ENCODE measurements at places on chromosomes 7 and 10. TPM values are rescaled to one million over a fixed set of nuclear protein-coding genes. Genes with fewer than 3 reads are reported as not detected.

The LLCFC1 gene
- total RNA-seq, result not detected

The ZEB1 gene
- total RNA-seq, result 9.4 TPM

The TAS2R41 gene
- total RNA-seq, result 0.10 TPM

The AGR2 gene
- not detected for total RNA-seq

The OPN4 gene
- not detected for total RNA-seq

The ASB15 gene
- not detected for total RNA-seq

The PAXIP1 gene
- total RNA-seq, result 19.0 TPM

The ASIC3 gene
- total RNA-seq, result 1.6 TPM

The MYO3A gene
- total RNA-seq, result 4.8 TPM

GRCh38 chr7:8060241-8060640 lies 91.6 kb downstream of the GLCCI1 start:
- no peak for DNase-seq

DNA sequence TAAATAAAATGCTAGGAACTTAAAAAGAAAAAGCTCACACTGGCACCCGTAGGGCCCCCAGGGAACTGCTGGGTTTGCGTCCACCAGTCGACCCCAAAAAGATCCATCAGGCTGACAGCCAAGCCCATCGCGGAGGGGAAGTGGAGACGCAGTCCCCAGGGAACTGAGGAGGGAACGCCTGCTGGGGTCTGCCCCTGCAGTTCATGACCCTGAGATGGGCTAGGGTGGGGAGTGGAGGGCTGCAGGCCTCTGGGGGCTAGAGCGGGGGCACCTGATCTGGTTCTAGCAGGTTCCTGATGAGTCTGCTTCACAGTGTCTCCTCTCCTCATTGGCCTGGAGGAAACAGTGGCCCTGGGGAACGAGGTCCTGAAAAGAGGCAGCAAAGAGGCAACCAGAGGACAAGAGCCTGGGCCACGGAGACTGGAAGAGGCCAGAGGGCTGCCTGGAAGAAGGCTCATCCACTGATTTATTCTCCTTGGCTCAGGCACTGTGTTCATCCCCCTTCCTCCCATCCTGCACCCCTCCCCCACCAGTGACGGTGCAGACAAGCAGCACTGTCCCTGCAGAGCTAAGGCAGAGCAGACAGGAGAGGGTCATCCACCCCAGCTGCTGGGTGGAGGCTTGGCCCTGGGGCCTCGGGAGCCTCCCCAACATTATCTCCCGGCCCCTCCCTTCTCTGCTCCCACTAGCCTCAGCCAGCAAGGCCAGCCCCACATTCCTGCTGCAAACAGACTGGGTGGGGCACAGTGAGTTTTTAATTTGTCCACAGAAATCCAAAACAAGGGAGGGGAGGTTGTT lies 24.7 kb upstream of the HSPA12A start:
- DNase-seq, result peak; percentile 70

GRCh38 chr10:128258421-128258976 lies 132.3 kb upstream of the MKI67 start:
- DNase-seq, result no peak

DNA sequence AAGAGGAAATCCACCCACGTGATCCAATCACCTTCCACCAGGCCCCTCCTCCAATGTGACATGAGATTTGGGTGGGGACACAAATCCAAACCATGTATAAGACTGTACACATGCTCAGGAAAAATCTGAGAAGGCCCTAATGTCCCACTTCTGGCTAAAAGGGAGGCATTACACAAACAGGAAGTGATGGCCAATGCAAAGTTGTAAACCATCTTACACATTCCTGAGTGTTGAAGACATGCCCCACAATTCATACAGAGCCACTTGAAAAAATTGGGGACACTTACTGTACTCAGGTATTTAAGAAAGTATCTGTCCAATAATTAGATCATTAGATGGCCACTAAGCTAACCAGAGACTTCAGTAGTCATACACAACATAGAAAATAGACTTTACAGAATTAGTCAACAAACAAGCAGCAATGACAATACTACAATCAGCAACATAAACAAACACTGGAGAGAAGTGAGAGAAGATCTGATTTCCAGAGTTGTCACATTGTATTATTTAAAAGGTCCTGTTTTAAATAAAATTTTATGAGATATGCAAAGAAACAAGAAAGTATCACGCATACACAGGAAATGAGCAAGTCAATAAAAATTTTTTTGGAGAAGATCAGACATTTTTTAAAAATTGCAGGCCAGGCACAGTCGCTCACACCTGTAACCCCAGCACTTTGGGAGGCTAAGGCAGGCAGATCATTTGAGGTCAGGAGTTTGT lies 143.3 kb downstream of the DGKI start:
- no peak for DNase-seq

DNA sequence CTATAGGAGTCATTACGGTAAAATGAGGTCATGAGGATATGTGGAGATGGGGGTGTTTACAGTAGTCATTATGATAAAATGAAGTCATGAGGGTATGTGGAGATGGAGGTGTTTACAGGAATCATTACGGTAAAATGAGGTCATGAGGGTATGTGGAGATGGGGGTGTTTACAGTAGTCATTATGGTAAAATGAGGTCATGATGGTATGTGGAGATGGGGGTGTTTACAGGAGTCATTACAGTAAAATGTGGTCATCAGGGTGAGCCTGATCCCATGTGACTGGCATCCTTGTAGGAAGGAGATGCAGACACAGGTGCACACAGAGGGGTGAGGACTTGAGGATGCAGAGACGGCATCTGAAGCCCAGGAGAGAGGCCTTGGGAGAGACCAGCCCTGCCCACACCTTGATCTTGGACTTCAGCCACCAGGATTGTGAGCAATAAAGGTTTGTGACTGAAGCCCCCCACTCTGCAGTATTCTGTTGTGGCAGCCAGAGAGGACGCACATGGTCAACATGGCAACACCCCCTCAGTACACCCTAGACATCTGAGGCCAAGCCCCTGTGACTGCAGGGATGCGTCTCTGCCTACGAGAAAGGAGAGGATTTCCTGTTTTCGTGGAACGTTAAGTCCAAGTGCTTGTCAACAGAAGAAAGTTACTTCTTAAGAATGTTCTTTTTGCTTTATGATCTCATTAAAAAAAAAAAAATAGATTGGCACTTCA lies 544.4 kb downstream of the DNAJB6 start:
- no peak for DNase-seq

DNA sequence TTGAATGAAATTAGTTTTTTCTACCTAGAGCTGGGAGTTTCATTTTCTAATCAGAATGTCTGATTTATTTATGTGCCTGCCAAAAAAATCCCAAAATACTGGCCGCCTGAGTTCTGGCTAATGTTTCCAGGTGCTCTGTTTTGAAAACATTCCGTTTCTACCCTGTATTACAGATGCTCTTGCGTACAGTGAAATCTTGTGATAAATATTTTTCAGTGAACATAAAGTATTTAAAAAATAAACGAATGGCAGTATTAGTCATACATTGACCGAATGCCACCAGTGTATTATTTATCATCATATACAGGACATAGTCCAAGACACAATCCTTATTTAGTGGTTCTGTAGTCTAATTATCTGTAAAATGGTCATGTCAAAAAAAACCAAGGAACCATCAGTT lies 102.8 kb downstream of the KAT6B start:
- DNase-seq, result no peak

DNA sequence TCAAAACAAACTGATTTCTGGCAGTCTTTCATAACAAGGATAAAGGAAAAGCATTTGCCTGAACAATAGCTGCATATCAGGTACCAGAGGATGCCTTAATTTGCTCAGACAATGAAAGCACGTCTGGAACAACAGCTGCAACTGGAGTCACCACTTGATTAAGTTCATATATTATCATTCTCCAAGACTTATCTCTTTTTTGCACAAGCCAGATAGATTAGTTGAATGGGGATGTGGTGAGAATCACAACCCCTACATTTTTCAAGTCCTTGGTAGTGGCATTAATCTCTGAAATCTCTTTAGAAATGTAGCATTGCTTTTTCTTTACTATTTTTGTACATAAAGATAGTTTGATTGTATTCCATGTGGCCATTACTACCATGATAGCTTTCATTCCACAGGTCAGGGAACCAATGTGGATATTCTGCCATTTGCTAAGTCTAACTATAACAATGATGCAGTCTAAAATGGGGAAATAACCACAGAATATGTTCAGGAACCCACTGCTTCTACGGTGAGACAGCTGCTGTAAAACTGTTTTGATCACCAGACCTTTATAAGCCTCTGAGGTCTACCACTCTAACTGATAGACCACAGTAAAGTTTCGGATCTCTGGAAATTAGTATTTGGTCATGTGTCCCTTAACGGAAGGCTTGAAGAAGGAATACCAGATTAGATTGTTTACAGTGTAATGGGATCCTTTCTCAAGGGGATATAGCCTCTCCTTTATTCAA lies 1176.2 kb downstream of the DNAJB9 start:
- DNase-seq, result no peak

GRCh38 chr10:125684581-125684980 lies 1.6 kb upstream of the TEX36 start:
- no peak for DNase-seq

DNA sequence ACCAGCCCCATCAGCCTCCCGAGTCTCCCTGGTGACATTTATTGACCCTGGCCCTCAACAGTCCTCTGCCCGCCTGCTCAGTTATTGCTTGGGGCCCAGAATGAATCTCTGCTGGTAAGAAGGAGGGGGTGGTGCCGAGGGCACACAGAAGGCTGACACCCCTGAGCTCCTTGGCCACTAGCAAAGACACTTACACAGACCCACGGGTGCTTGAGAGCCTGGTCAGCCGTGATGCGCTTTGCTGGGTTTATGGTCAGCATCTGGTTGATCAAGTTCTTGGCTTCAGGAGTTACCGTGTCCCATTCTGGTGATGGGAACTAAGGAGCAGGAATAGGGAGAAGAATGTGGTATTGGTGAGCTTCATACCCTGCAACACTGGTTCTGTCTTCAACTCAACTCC lies 27.3 kb downstream of the CAMK2G start:
- DNase-seq, result no peak

- DNase-seq, result no peak
These were observed 89.4 kb downstream of the TBXAS1 start for GRCh38 chr7:139918480-139918879.

- DNase-seq, result no peak
These were observed 303.2 kb upstream of the GHITM start for GRCh38 chr10:83835945-83836745.

- no peak for DNase-seq
These were observed 46.8 kb downstream of the PDE1C start for GRCh38 chr7:32023376-32023775.

DNA sequence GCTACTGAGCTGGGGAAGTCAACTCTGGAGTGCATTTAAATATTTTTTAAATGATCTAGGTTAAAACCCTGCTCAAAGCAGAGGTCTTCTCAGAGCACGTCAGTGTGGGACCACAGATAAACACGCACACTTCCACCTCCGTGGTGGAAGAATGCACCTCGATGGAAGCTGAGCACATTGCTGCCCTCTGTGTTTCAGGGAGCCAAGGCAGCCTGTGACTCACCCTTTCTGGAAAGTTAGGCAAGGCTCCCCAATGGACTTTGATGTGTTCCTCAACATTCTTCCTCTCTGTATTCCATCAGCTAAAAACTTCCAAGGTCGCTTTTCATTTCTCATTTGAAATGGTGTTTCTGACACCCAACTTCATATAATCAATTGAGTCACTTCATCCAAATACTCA lies 170.8 kb upstream of the KMT2E start:
- no peak for DNase-seq

DNA sequence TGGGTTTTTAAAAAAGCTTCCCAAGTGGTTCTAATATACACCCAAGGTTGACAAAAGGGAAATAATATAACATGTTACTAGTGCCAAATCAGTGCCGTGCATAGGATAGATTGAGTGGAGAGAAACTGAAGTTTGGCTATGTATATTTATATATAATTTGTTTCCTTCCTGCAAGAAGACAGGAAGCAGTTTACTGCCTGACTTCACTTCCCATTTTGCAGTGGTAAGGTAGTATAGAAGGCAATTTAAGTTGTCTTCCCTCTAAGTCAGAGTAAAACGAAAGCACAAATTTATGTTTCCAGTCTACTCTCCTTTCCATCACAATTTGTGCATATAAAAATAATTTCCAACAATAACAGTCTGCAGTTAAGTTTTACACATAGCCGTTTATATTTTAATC lies 3.4 kb upstream of the HYCC1 start:
- no peak for DNase-seq

DNA sequence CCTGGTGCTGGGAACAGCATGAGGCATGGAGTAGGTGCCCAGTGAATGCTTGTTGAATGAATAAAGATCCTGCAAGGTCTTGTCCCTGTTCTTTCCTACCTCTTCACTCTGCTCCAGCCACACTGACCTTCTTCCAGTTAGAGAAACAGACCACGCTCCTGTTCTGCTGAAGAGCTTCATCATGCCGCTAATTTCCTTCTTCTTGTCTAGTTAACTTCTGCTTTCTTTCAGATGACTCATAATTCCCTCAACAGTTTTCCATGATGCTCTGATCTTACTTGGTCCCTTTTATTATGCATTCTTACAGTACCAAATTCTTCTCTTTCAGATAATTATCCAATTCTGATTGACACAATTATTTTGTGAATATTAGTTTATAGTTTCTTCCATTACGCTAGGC lies 59.5 kb upstream of the C1QL3 start:
- DNase-seq, result no peak

GRCh38 chr7:80183900-80184685 lies 49.5 kb downstream of the GNAI1 start:
- no peak for DNase-seq

GRCh38 chr10:60384708-60385398 lies 4.8 kb downstream of the ANK3 start:
- DNase-seq, result no peak

- DNase-seq, result no peak
These were observed 1.2 kb downstream of the IGFBP1 start for GRCh38 chr7:45889367-45890067.

GRCh38 chr7:118995350-118995749 lies 770.8 kb downstream of the ANKRD7 start:
- no peak for DNase-seq

- peak; percentile 43 for DNase-seq
These were observed 883.8 kb downstream of the LRMDA start for GRCh38 chr10:76315240-76315639.

DNA sequence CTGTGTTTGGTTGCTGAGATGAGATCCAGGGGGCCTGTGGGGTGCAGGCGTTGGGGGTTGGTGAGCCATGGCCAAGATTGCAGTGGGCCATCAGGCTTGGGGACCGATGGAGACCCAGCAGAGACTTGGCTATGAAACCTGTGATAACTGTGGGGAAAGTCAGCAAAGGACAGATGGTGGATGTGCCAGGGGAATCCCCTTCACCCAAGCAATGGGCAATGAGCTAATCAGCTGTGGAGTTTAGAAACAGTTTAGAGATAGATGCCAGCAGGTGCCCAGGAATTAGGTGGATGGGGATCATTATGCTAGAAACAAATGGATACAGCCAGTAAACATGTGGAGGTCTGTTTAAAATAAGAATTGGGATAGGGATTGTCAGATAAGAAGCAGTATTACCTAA lies 151.4 kb upstream of the FERD3L start:
- no peak for DNase-seq
